ENCODE measurements at places on chromosomes 1 and 21.
A peak's percentile ranks its signal among the peaks of the same experiment; 100 is the strongest.

- peak; percentile 47 for DNase-seq
Measured at GRCh38 chr21:31665397-31665796, 5.9 kb downstream of the SOD1 start.

GRCh38 chr21:18986197-18986596 lies 582.6 kb upstream of the TMPRSS15 start:
- DNase-seq = no peak

DNA sequence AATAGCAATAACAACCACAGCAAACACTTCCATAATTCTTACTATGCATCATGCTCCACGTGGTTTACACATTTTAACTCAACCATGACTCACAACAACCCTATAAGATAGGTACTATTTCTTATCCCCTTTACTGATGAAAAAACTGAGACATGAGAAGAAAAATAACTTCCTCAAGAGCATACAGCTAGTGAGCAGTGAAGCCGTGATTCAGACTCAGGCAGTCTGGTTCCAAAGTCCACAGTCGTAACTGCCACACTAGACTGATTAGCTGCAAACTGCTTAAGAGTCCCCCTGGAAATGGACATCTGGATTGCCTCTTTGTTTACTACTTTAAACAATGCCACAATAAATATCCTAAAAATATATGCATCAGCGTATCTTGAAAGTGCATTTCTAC lies 55.7 kb downstream of the PLD5 start:
- no peak for DNase-seq

DNA sequence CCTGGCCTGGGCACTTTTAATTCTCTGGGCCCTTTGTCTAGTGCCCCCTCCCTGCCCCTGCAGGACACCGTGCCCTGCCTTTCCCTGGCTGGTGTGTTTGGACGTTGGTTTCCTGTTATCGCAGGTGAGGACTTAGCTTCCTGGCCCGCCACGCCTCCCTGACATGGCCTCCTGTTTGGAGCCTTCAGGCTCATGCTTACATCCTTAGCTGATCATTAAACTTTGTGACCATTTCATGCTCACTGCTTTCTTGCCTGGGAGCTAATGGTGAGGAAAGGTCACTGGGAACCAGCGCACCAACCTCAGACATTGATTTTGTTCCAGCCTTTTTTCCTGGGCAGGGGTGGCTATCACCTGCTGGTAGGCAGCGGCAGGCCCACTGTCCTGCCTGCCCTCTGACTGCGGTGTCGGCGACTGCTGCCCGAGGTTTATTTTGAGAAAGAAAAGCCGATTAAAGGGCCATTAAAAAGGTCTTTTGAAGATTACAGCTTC lies 3.7 kb downstream of the PFKL start:
- no peak for DNase-seq

DNA sequence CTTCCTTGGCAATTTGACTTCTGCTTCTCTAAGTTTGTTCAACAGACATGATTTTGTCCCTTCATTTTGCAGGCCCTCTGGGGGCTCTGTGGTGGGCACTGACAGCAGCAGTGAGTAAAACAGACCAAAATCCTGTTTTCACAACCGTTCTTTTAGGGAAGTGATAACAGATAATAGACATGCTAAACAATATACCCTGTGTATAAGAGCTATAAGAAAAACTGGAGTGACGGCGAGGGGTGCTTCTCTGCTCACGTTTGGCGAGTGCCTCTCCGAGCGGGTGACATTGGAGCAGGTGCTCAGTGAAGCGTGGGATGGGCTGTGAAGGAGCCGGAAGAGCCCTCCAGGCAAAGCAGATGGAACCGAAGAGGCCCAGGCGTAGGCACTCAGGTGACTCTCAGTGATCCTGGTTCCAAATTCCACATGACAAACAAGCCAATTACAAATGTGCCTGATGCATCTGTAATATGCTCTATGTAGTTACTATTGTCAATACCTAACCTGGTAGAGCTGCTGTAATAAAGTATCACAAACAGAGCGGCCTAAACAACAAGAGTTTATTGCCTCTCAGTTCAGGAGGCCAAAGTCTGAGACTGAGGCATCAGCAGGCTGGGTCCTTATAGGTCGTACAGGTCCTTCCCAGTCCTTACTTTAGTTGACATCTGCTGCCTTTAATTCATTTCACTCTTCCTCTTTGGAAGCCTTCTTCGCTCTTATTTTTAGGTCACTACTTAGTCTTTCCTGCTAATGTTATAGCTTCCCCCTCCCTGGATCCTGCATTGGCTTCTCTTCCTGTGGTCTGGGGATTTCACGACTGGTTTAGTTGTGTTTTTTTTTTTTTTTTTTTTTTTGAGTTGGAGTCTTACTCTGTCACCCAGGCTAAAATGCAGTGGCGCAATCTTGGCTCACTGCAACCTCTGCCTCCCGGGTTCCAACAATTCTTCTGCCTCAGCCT lies 20.1 kb downstream of the OR2B11 start:
- DNase-seq = no peak

DNA sequence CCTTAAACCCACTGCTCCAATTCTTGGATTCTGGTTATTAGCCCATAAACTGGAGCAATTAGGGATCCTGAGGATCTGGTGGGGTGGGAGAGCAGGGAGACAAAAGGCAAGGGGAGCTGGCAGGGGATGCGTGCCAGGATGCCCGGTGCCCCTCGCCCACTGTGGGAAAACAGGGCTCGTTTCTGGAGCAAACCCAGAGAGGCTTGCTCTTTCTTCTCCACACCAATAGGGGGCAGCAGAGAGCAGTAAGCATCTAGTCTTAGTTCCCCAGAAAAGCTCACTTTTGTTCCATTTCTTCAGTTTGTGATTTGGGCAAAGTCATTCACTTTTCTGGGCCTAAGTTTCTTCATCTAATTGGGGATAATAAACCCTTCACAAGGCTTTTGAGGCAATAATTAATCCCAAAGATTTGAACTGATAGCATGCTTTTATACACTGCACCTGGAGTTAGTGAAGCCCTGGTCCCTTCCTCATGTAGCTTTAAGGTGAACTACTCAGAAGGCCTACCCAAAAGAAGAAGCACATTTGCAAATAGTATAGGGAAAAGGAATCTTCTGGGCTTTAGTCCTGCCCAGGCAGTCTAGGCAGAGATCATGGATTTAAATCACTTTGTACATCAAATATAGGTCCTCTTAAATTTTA lies 160.6 kb upstream of the USP24 start:
- DNase-seq = peak; percentile 34

GRCh38 chr1:15760520-15761211 lies 2.1 kb downstream of the FBLIM1 start:
- DNase-seq = peak; percentile 41

GRCh38 chr1:182646739-182647138 lies 37.6 kb downstream of the RGS8 start:
- DNase-seq = no peak

- no peak for DNase-seq
Measured at GRCh38 chr1:91803847-91804545, 82.0 kb downstream of the TGFBR3 start.

GRCh38 chr1:9886092-9886742 lies 23.9 kb downstream of the CTNNBIP1 start:
- DNase-seq = no peak

GRCh38 chr1:150383631-150384324 lies 19.8 kb downstream of the RPRD2 start:
- no peak for DNase-seq

- DNase-seq = no peak
Measured at GRCh38 chr1:66930823-66931174, 6.0 kb downstream of the MIER1 start.

DNA sequence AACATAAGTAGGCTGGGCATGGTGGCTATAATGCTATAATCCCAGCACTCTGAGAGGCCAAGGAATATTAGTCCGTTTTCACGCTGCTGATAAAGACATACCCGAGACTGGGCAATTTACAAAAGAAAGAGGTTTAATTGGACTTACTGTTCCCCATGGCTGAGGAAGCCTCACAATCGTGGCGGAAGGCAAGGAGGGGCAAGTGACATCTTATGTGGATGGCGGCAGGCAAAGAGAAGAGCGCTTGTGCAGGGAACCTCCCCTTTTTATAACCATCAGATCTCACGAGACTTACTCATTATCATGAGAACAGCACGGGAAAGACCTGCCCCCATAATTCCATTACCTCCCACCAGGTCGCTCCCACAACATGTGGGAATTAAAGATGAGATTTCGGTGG lies 28.5 kb downstream of the PTGFRN start:
- DNase-seq = no peak

- DNase-seq = peak; percentile 23
Measured at GRCh38 chr1:159214149-159214760, 9.6 kb downstream of the ACKR1 start.

DNA sequence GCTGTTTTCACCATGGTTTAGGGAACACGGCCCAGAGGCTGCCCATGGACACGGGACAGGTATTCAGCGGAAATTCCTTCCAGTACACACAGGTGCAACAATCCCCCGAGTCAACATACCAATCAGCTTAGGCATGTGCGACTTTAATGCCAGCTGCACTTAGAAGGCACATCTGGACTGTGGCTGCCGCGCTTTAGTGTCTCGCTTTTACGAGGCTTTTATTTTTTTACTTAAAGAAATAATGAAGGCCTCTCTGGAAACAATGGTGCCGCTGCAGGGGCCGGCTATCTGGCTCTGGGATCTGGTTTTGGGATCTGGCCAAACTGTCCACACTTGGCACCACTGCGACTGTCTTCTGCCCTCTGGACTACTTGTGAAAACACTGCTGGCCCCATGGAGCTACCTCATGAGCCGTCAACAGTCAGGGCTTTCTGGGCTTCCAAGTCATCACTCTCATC lies 55.5 kb downstream of the SLC66A1 start:
- no peak for DNase-seq

DNA sequence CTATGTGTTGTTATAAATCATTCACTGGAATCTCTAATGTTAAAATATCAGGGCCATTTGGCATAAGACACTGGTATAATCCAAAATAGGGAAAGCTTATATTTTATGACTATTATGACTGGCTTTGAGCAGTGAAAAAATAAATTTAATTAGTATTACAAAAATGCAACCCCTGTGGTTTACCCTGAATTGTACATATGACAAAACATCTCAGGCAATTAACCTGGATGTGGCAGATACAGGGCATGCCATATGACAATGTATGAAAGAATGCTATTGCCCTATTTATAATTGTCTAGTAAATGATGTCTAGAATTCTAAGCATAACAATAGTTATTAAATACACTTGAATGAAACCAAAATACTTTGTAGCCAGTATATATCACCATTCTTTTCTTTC lies 532.5 kb upstream of the ADGRL4 start:
- no peak for DNase-seq

GRCh38 chr1:177080564-177080963 lies 83.9 kb downstream of the ASTN1 start:
- DNase-seq = no peak

- DNase-seq = no peak
Measured at GRCh38 chr1:106912131-106912530, 144.3 kb upstream of the PRMT6 start.

DNA sequence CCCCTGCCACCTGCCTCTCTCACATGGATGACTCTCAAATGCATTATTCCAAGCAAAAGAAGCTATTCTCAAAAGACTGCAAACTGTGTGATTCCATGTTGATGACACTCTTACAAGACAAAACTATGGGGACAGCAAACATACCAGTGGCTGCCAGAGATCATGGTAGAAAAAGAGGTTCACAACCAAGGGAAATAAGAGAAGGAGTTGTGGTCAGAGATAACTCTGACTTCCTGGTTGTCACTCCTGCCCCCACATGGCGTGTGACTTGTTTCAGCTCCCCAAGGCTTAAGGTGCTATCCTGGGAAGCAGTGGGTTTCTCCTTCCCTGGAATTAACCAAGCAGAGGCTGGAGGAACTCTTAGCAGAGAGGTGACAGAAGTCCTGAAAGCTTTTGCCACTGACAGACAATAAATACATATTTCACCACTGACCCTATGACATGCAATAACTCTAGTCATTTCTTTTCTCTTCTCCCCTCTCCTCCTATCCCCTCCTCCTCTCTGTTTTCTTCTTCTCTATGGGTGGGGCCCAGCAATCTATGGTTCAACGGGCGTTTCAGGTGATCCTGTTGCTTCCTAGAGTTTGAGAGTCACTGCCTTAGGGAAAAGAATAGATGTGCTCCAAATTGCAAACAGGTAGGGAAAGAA lies 185.1 kb downstream of the FCRL5 start:
- DNase-seq = no peak

- DNase-seq = no peak
Measured at GRCh38 chr1:50702395-50702794, 257.7 kb downstream of the FAF1 start.

DNA sequence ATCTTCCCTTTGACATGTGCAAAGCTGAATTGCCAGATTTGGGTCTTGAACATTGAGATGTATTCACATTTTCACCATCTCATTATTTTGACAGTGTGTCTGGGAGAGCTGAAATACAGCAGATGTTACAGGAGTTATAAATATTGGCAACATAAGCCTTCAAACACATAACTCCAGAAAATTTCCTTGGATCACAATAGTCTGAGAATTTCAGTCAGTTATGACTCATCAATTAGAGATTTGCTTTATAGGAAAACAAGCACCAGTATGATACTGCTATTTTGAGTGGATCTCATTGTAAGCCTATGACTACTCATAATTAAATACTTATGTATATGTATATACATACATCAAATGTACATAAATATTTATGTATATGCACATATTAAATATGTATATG lies 1171.8 kb downstream of the AMY1C start:
- peak; percentile 4 for DNase-seq

- DNase-seq = no peak
Measured at GRCh38 chr1:36784147-36784859, 250.0 kb downstream of the GRIK3 start.

DNA sequence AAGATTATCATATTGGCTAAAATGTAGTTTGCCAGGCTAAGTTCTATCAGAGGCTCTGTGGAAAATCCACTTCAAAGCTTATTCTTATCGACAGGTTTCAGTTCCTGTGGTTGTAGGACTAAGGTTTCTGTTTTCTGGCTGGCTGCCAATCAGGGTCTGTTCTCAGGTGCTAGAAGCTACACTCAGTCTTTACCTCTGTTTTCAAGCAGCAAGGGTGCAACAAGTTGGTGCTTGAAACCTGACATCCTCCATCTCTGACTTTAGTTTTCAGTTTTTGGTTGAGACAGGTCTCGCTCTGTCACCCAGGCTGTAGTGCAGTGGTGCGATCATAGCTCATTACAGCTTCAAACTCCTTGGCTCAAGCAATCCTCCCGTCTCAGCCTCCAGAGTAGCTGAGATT lies 15.3 kb upstream of the TMCO2 start:
- DNase-seq = no peak

DNA sequence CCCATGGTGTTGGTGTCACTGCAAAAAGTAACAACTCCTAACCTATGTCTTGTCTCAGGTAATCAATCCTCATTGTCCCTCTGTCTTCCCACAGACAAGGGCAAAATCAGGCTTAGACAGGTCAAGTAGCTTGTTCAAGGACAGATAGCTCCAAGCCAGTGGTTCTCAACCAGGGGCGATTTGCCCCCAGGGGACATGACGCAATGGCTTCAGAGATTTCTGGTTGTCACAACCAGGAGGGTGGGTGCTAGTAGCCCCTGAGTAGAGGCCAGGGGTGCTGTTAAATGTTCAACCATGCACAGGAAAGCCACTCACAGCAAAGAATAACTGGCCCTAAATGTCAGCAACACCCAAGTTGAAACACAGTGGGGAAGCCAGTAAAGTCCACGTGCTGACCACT lies 178.9 kb downstream of the RUNX1 start:
- DNase-seq = no peak

- no peak for DNase-seq
Measured at GRCh38 chr1:96011606-96012005, 710.0 kb upstream of the PTBP2 start.
